ENCODE measurements at places on chromosomes 3 and 15. TPM values are rescaled to one million over a fixed set of nuclear protein-coding genes. Genes with fewer than 3 reads are reported as not detected.

Gene NTRK3
- 1.5 TPM for total RNA-seq

Gene CSK
- total RNA-seq: 55.2 TPM

Gene SLC9C1
- total RNA-seq: 0.43 TPM

Gene SLC24A5
- total RNA-seq: not detected

Gene CD86
- total RNA-seq: not detected

Gene TICRR
- 1.7 TPM for total RNA-seq

Gene COL6A5
- total RNA-seq: not detected

Gene GPR62
- total RNA-seq: 0.07 TPM

Gene ZBTB47
- 50.5 TPM for total RNA-seq

Gene ALDH1A3
- 31.0 TPM for total RNA-seq

Gene CCK
- 0.13 TPM for total RNA-seq

Gene ARHGEF26
- 1.4 TPM for total RNA-seq

Gene RPL29
- 640 TPM for total RNA-seq

Gene USP50
- total RNA-seq: 0.13 TPM

Gene CHRD
- total RNA-seq: 10.9 TPM

Gene REC114
- total RNA-seq: not detected

Gene NDUFAF3
- total RNA-seq: 95.6 TPM

Gene PEAK1
- total RNA-seq: 92.5 TPM

Gene SH2D7
- not detected for total RNA-seq

Gene MYZAP
- 0.07 TPM for total RNA-seq

Gene KNG1
- not detected for total RNA-seq

Gene A4GNT
- total RNA-seq: not detected

Gene RCCD1
- 18.0 TPM for total RNA-seq

Gene IL17RC
- total RNA-seq: 22.2 TPM

Gene RTP3
- total RNA-seq: not detected

Gene TMEM108
- total RNA-seq: not detected

Gene ANKRD63
- total RNA-seq: not detected

Gene TGM4
- total RNA-seq: not detected

Gene IGSF10
- 2.4 TPM for total RNA-seq

Gene UNC13C
- total RNA-seq: under 0.01 TPM

Gene FBXW12
- total RNA-seq: not detected

Gene SCN11A
- total RNA-seq: under 0.01 TPM

Gene HIGD2B
- total RNA-seq: not detected

Gene HHATL
- not detected for total RNA-seq

Gene PARP3
- total RNA-seq: 38.6 TPM

Gene CPLX3
- not detected for total RNA-seq

Gene ITPKA
- 0.91 TPM for total RNA-seq

Gene XIRP1
- 0.07 TPM for total RNA-seq

Gene LMAN1L
- not detected for total RNA-seq

Gene TNK2
- total RNA-seq: 18.4 TPM

Gene NOX5
- total RNA-seq: 0.39 TPM

Gene SEMA5B
- 0.72 TPM for total RNA-seq

Gene MOBP
- not detected for total RNA-seq

Gene CTXND1
- not detected for total RNA-seq

Gene SERPINI2
- not detected for total RNA-seq

Gene P4HTM
- 56.2 TPM for total RNA-seq

Gene DCP1A
- 13.1 TPM for total RNA-seq

Gene NR1I2
- 0.20 TPM for total RNA-seq

Measured in smooth muscle cell of the pulmonary artery (primary cell).